ENCODE measurements at places on chromosomes 12 and 14. TPM values are rescaled to one million over a fixed set of nuclear protein-coding genes. Genes with fewer than 3 reads are reported as not detected.
A peak's percentile ranks its signal among the peaks of the same experiment; 100 is the strongest.

GRCh38 chr14:86525673-86526072 lies 995.7 kb downstream of the FLRT2 start:
- no peak for DNase-seq

DNA sequence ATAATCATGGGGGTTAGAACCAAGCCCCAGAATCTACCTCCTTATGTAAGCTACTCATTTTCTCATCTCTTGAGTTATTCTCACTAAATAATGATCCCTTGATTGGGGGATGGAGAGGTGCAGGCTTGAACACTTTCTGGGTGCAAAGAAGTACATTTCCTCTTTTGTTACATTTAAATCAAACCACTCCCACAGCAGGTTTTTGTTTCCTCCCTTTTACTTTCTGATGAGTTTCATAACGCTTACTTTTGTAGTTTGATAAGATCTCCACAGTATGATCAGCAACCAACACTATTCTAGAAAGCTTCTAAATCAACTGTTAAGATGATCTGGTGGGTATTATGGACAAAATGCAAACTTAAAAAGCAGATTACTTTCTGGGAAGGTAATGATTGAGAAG lies 20.5 kb downstream of the VCPKMT start:
- DNase-seq = no peak

Gene KRT79
- not detected for polyA plus RNA-seq

DNA sequence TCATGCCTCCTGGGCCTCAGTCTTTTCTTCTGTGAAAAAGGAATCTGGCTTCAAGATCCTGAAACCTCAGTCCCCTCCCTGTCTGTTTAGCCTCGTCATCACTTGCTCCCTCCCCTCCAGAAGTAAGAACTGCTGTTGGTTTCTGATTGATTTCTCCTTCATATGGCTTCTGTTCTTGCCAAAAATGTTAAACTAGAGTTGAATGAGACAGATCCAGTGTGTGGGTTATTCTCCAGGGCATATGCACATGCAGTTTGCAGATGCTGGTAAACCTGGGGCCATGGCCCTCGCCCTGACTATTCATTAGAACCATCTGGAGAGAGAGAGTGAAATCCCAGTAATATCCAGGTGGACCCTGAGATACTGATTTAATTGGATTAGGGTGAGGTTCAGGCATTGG lies 175.1 kb downstream of the TMEM132C start:
- DNase-seq = no peak

DNA sequence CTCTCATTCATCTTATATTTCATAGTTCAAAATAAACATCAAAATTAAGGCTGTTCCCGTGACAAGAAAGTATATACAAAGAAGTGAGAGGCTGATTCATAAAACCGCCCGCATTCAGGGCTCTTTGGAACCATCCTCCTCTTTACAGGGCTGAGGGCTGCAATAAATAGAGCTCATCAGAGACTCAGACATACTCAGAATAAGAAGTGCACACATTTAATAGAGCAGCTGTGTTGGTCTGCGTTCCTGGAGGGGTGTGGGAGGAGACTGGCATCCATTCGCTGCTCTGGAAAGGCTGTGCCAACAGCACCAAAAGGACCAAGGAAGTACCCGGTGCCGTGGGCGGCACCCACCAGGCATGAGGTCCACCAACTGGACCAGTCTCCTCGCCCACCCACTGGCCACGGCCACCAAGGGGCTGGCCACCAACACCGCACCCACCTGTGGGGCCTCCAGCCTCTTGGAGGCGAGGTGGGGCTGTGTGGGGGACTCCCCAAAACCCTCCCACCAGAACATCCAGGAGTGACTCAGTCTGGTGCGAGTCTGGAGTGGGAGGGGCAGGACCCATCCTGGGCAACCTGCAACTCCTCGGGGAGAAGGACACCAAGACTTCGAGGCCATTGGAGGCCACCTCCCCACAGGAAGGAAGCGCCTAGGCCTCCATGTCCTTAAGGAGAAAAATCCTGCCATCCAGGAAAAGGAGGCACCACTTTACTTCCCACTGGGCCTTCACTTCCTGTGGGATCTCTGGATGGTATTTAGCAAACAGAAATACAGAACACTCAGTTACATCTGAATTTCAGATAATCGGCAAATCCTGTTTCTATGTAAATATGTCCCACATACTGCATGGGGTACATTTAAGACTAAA lies 32.7 kb downstream of the VCPKMT start:
- DNase-seq = no peak

Gene KLHL33
- polyA plus RNA-seq = 0.06 TPM

DNA sequence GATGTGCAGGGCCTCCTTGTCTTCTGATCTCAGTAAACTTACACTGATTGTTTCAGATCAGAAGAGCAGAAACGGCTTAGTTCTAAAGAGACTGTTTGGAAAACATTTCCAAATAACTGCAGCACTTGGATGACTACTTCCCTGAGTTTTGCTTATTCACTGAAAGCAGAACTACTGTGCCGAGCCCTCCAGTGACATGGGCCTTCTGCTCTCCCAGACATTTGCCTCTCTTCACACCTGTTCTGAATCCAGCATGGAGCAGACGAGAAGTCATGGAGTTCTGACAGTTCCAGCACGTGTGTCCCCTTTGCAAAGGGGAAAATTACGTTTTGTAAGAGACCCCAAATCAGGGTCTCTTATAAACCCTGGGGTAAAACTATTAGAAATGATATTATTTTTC lies 31.4 kb downstream of the ETNK1 start:
- DNase-seq = no peak

DNA sequence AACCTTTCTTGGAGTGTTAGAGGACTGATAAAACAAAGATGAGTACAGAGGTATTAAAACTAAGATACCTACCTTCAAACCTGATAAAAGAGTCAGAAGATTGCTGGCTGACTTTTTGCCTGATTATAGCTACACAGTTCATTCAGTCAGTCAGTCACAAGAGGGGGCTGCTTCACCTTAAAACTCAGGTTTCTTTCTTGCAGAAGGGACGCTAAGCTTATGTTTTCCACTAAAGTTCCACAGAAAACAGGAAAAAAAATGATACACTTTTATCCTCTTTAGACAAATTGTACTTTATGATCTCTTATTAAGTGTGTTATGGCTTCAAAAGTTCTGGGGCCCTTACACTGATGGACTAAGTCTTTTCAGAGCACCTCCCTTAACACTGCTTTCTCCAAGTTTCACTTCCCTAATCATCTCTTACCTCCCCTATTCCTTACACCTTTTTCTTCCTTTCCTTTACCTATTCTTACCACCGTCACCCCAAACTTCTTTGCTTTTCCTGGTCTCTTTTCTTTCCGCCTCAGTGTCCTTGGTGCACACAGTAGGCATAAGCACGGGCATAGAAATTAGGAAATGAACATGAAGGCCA lies 448.7 kb upstream of the OR4E1 start:
- no peak for DNase-seq

- no peak for DNase-seq
Measured at GRCh38 chr12:116164250-116165035, 113.0 kb downstream of the MED13L start.

GRCh38 chr12:65665817-65666216 lies 158.5 kb upstream of the HMGA2 start:
- DNase-seq = no peak

- no peak for DNase-seq
Measured at GRCh38 chr12:109567296-109567695, 6.0 kb downstream of the MMAB start.

DNA sequence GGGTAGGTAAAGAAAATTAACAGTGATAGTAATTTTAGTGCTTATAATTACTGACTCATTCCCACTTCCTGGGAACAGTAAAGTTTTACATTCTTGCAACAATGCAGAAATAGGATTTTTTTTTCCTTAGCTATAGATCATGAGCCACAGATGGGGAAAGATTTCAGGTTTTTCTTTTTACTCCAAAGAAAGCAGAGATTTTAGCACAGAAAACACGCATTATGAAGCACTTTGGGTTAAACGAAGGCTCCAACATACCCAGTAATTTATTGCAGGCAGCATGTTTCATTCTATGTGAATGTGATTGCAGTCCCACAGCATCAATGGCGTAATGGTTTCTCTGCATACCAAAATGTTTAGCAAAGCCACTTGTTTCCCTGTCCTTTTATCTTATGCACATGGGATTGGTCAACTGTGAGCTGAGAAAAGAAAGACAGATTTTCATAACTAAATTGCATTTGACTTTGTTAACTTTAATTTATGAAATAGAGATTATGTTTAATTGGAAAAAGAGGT lies 124.6 kb upstream of the E2F7 start:
- peak; percentile 73 for DNase-seq

DNA sequence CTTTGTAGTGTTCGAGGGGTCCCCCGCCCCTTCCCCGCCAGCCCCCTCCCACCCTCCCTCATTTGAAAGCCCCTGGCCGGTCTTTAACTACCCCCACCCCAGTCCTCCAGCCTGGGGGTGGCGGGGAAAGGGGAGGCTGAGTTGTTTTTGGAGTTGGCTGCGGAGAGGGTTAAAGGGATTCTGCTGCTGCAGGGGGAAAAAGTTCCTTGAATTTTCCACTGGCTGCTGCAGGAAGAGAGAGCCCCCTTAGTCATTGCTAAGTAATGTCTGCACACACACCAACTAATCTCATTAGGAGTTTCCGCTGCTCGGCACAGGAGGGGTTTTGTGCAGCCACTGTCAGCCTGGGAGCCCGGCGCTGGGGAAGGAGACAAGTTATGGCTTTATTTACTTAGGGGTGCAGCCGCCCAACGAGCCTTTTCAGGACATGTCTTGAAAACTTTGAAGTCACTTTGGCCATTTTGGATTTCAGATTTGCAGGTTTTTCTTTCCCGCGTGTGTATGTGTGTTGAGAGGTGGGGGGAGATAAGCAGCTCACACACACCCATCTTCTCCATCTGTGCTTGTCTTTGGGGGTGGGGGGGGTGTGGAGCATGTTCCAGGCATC lies 1.8 kb downstream of the ELK3 start:
- DNase-seq = no peak

Gene FERMT2
- 485 TPM for polyA plus RNA-seq

Gene C1QL4
- 0.06 TPM for polyA plus RNA-seq

Gene CHFR
- polyA plus RNA-seq = 28.4 TPM

DNA sequence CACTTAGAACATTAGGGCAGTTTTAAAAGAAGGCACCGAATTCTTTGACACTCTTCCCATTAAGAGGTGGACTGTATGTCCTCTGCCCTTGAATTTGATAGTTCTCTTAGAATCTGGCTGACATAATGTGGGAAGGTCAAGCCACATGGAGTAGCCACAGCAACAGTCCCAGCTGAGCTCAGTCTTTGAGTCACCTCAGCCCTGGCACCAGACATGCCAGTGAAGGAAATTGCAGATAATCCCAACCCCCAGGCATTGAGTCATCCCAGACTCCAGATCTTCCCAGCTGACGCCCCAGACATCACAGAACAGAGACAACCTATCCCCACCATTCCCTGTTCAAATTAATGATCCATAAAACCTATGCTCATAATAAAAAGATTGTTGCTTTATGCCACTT lies 83.4 kb downstream of the GTF2A1 start:
- DNase-seq = no peak

- no peak for DNase-seq
Measured at GRCh38 chr14:103568952-103569351, 6.2 kb downstream of the COA8 start.

- DNase-seq = no peak
Measured at GRCh38 chr12:131574395-131574771, 136.5 kb upstream of the SFSWAP start.

DNA sequence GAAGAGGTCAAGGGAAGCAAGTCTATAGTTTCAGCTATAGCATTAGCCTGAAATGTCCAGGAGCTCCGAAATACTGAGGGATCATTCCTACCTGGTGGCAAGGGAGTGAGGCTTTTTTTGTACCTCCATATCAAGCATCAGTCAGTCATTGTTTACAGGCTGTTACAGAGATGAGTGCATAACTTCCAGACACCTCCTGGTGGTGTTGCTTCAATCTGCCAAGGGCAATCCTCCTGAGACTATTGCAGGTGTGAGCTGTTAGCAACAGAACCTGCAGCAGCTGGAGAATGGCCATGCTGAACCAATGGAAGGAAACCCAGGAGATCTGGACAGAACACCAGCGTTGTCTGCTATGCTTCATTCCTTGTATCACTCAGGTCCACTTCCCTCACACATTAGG lies 80.0 kb upstream of the SLC8A3 start:
- DNase-seq = no peak

Gene PGF
- polyA plus RNA-seq = 0.63 TPM

DNA sequence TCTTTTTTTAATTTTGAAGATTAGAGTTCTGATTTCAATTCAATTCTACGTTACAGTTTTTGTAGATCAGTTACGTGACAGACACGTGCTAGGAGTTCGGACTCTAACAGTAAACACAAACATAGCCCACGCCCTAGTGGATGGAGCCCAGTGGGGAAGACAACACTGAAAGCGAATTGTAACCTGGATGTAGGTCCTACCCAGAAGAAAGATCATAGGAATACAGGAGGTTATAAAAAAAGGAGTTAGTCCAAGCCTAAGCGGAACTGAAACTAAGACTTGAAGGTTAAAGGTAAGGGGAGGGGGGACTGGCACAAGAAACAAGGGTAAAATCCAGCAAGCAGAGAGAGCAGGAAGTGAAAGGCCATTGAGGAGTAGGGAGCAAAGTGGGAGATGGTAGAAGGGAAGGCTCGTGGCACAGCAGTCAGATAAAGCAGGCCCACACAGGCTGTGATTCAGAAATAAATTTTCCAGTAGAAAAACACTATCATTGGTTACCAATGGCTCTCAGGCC lies 15.7 kb upstream of the CRY1 start:
- no peak for DNase-seq

Gene KRT2
- not detected for polyA plus RNA-seq

- DNase-seq = no peak
Measured at GRCh38 chr12:71004578-71004977, 84.0 kb upstream of the PTPRR start.

Gene P2RX2
- polyA plus RNA-seq = not detected

DNA sequence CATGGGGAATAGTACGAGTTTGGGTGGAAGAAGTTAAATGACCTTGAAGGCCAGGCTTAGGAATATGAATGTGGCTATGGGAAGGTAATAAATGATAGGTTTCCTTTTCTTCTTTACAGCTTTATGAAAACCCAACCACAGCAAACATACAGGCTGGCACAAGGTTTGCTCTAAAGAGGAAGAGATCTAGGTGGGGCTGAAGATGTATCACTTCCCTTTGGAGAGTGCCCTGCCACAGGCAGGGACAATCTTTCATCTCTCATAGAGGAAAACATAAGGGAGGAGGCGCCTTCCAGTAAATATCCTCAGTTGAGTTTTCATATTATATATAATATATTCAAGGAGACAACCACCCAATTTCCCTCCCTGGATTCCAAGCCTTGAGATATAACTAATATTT lies 72.9 kb upstream of the FRMD6 start:
- no peak for DNase-seq

Gene TRMT61A
- polyA plus RNA-seq = 6.1 TPM

Gene PCK2
- 47.0 TPM for polyA plus RNA-seq

DNA sequence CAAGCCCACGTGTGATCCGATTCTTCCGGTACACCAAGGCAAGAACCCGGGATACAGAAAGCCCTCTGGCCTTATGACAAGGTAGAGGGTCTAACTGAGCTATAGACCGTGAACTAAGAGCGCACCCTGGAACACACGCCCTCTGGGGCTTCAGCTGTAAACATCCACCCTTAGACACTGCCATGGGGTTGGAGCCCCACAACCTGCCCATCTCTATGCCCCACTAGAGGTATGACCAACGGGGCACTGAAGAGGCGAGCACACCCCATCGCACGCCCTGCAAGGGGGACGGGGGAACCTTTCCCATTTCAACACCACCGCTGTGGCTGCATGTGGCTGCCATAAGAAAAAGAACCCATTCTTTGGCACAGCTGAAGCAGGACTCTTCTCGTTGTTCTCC lies 1206.0 kb upstream of the TMEM132C start:
- no peak for DNase-seq

All from AG04450 (cell line).